ENCODE measurements at places on chromosomes 2 and 18.

- DNase-seq: no peak
Observed at GRCh38 chr2:72524071-72524470, 301.8 kb downstream of the EXOC6B start.

GRCh38 chr18:71989616-71990015 is 554.5 kb downstream of the CBLN2 start:
- no peak for DNase-seq

GRCh38 chr2:235283246-235283645 is 210.6 kb upstream of the AGAP1 start:
- DNase-seq: no peak

DNA sequence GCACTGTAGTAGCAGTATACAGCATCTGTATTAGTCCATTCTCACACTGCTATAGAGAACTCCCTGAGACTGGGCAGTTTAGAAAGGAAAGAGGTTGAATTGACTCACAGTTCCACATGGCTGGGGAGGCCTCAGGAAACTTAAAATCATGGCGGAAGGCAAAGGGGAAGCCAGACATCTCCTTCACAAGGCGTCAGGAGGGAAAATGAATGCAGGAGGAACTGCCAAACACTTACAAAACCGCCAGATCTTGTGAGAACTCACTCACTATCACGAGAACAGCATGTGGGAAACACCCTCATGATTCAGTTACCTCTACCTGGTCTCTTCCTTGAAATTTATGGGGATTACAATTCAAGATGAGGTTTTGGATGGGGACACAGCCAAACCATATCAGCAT is 25.4 kb downstream of the MAP4K4 start:
- no peak for DNase-seq

DNA sequence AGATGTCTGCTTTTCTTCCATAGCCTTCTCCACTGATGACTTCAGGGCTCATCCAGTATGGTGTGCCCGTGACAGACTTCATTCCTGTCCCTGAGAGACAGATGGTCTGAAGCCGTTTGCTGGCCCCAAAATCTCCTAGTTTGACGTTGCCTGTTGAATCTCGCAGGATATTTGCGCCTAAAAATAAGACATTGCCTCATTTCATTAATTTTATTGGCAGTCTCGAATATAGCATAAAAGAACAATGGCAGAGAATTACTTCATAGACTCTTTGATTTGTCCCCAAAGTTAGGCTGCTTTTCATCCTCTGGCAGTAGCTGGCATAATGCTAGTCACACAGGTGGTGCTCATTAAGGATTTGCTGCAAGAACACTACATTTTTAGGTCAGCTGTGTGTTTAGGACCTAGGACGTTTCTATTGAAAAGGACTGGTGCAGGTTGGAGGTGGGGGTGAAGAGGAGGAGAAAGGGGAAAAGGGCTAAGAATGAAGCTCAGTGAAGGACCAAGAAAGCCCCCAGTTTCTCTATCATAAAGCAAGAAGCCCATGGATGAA is 14.7 kb upstream of the ERCC3 start:
- DNase-seq: no peak

- DNase-seq: no peak
Observed at GRCh38 chr2:199136681-199137080, 321.1 kb downstream of the SATB2 start.

DNA sequence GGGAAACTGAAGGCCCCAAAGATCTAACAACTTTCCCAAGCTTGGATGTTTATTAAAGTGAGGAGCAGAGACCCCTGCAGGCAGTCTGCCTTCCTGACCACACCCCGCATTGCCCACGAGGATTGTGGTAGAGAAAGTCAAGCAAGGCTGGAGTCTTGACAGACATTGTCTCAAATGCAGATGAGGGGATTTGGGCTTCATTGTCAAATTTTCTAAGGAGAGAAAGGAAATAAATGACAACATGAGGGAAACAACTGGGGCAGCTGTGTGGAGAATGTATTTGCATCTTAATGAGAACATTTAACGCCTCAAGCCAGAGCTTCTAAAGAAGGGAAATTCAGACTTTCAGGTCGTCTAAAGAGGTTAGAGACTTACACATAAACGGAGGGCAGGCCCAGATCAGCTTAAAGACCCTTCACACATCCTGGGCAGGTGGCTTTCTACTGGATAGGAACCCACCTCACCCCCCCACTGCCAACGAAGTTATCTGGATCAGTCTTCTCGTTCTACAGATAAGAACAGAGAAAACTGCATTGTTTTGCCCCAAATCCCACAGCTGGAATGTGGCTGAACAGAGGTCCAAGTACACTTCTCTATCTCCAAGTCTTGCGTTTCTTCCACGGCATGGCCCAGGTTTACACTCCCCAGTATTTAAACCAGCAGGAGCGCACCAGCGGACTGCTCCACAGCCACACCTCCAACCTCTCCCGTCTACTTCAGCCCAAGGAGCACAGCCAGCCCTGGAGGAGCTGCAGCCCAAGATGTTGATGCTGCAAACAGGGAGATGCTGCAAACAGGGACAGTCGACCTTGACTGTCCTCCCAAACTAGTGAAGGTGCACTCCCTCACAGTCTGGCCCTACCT is 16.2 kb upstream of the SCG2 start:
- no peak for DNase-seq

- DNase-seq: no peak
Observed at GRCh38 chr2:38652431-38653273, 13.3 kb upstream of the GALM start.

DNA sequence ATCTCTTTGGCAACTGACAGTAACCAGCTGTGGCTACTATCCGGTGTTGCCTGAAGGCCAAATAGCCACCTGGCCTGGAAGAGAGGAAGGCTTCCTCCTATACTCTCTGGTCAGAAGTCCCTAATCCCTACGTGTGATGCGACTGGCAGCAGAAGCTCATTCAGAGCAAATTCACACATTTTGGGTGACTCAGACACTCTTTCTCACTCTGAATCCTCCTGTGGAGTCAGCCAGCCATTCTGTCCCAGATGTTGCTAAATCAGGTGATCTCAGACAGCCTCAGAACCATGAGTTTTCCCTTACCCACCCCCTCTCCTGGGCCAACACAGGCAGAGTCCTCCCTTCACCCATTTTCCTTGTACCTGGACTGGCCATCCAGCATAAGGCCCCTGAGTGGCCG is 34.7 kb downstream of the CFAP53 start:
- no peak for DNase-seq

DNA sequence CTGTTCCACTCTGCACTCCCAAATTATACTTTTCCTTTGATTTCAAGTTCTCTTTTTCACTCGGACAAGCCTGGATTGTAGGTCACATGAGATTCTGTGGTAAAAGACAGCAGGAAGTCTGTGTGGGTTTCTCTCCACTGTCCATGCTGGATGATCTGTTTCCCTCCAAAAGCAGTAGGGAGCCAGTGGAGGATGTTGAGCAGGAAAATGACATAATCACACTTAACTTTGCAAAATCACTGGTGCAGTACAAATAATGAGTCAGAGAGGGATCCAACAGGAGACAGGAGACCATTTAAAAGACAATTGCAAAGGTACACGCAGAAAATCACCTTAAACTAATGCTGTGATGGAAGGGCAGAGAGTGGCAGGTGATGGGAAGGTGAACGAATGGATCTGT is 301.3 kb downstream of the ZNF407 start:
- no peak for DNase-seq

DNA sequence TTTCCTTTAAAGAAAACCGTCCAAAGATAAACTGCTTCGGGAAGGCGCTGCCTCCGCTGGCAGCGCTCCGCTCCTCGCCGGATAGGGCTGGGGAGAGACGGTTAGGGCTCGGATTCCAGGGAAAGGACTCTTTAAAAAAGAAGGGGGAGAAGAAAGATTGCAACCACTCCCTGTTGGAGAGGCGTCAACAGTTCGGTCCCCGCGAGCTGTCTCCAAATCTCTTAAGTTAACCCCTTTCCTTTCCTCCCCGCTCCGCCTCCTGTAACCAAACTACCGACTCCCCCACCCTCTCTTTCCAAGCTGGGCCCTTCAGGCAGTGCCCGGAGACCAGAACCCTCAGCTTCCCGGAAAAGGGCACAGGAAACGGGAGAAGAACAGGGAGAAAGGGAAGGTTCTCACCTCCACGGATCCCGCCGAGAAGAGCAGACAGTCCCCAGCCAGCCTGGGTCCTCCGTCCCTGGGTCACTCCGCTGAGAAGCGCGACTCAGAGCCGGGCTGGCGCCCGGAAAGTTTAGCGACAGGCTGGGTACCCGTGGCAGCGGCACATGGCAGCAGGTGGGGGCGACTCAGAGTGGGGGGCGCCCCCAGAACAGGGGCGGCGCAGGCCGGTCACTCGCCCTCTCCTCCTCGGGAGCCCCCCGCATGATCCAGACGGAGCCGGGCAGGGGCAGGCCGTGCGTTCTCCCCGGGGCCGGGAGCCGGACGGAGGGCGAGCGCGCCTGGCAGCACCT is 675 bp downstream of the FZD5 start:
- peak; percentile 42 for DNase-seq

GRCh38 chr2:26850000-26850431 is 2.1 kb downstream of the DPYSL5 start:
- DNase-seq: no peak

- no peak for DNase-seq
Observed at GRCh38 chr2:37856101-37856751, 68.9 kb upstream of the RMDN2 start.

- DNase-seq: no peak
Observed at GRCh38 chr18:61545281-61546245, 212.3 kb downstream of the CDH20 start.

DNA sequence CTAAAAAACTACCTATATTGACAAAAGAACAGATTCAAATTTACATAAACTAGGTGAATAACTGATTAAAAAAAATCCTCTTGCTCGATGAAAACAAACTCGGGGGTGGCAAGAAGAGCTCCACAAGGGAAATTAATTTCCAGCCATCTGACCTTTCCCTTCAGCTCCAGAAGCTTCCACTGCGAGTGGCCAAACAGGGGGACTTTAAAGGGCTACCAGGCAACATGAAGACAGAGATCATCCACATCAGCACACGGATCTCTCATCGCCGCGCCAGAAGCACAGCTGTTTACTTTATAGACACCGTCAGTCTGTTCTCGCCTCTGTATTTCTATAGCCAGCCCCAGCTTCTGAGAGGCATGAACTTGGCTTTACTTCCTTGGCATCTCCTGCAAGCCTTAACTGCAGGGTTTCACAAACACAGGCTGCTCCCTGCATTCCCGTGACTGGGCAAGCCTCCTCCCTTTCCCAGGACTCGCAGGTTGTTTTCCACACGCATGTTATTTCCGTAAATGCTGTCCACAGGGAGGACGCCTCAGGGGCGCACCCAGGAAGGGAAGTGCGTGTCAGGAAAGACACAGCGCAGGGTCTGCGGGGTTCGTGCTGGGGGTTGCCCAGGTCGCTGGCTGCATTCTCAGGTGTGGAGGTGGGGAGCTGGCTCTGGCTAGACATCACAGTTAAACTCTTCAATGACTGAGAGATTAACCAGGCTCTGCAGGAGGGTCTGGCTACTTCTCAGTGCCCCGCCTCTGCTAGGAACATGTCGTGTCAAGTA is 85.0 kb downstream of the USP40 start:
- DNase-seq: no peak

DNA sequence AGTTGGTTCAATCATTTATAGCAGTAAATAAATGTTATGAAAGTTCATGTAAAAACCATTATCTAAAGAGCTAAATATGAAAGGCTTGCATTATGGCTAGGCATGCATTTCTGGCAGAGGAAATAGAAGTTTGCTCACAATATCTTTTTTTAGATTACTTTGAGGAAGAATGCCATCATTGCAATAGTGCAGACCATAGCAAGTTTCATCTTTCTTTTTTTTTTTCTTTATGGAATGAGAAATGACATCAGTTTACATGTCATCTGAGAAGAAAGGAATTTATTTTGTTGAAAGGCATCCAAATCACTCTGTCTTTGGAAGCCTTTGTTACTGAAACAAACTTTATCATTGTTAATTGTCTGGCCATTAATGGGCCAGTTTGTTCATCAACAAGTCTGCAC is 74.5 kb upstream of the NCKAP5 start:
- no peak for DNase-seq

DNA sequence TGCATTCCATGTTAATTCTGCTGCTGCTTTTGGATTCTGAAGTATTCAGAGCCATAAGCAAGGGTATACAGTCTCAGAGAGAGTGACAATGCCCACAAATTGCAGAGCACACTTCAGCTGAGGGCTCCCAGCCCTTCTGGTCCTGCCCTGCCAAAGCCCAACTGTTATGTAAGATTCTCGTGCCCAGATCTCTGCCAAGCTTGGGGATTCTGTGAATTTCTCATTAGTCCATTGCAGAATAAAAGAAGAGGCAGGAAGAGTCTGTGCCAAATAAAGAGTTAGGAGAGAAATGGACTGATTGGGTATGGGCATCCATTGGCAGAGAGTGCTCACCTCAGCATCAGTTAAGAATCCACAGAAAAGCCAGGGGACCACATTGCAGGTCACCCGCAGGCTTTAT is 112.0 kb upstream of the PNPT1 start:
- DNase-seq: no peak

DNA sequence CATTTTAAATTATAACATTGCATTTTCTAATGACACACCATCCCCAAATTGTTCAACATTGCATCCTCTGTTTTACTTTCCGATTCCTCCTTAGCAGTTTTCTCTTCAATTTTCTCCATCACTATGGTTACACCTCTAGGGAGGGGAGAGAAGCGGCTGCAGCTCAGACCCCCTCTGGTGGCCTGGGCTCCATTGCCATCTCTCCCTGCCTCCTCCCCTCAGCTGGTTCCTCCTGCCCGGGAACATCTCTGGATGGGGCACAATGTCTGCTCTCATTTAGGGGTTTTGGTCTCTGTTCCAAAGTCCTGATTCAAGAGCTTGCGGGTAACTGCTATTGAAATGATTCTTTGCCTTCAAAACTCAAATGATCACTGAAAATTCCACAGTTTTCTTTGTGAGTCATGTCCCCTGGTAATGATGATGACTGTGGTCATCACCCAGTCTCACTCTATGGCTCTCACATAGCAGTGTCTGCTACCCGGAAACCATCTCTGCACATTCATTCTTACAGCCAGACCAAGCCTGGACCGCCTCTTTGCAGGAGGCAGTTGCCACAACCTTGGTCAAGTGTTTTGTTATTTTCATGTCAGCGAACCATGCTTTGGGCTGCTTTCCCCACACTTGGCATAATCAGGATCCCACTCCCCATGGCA is 263.9 kb downstream of the ALPK2 start:
- no peak for DNase-seq

DNA sequence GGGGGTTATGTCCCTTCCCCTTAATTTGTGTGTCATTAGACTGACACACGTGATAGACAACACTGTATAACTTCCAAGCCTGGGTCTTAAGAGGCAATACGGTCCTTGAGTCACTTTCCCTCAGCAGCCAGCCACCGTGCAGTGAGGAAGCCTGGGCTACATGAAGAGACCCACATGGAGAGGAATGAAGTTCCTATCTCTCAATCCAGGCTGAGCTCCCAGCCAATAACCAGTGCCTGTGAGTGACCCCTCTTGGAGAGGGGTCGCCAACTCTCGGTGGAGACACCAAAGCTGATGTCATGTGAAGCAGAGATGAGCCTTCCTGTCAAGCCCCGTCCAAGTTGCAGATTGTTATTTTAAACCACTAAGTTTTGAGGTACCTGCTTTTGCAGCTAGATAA is 5.7 kb upstream of the WDSUB1 start:
- no peak for DNase-seq

- no peak for DNase-seq
Observed at GRCh38 chr2:166041613-166042012, 86.2 kb downstream of the SCN1A start.

GRCh38 chr2:229335877-229336346 is 64.8 kb upstream of the PID1 start:
- DNase-seq: no peak

Data from GM19239 (cell line).